ENCODE measurements at places on chromosomes 5 and 9.

DNA sequence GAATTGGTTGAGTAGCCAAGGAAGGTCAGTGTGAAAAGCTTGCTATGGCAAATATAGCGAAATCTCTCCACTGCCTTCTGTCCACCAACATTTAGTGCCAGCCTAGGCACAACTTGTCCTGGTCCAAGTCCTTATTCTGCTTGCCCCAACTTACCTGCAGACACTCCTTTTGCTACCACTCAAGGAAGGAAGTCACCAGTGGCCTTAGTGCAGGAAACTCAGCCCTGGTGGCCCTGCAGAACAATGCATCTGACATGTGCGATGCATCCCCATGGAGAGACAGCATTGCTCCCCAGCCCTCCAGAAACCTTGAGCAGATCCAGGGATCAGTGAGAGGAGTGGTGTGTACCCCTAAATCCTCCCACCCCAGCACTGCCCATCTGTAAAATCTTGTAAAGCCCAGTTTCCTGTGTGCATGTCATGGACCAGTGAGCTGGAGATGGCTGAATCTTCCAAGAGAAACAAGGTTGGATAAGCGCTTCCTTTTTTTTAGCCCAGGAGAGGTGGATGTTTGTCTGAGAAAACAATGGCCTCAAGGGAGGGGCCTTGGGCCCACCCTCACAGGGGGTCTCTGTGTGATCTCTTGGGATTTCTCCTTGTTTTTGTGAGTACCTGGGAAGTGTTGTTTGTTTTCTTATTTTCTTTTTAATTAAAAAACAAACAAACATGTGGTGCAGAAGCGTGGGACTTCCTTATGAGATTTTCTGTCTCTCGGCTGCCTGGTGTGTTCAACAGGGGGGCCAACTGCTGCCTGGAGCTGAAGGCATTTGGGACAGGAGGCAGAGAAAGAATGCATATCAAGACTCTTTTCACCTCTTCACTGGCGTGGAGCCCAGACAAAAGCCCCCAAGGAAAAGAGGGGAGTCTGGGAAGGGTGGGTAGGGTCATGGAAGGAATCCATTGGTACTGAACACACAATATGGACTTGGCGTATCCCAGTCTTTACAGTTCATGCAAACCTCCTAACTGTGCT, 3.6 kb downstream of the FOXI1 start:
- no peak for DNase-seq

DNA sequence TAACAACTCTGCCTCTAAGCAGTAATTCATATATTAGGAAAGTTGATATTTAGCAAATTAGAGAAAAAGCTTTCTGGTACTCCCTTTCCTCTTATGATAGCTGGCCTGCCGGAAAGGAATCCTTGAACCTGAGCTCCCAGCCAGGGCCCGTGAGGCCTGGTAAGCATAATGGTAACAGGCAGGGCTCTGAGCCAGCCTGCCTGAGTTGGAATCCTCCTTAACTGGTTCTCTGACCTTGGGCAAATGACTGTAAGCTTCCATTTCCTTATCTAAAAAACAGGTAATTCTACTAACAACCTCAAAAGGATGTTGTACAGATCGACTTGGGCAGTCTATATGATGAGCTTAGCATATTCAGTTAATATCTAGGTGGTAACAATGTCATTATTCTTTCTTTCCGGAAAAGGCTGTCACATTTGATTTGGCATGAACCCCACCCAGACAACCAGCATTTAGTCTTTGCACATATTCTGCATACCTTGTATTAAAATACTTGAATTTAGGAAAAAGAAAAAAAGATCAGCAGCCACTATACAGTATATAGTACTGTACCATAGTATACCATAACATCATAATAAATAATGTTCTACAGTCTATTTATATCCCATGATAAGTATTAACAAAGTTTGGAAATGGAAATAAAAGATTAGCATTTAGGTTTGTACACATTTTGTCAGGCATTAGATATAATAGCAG, 55.7 kb upstream of the MAP3K1 start:
- no peak for DNase-seq

GRCh38 chr5:146466521-146467349, 19.6 kb downstream of the TCERG1 start:
- DNase-seq: no peak

DNA sequence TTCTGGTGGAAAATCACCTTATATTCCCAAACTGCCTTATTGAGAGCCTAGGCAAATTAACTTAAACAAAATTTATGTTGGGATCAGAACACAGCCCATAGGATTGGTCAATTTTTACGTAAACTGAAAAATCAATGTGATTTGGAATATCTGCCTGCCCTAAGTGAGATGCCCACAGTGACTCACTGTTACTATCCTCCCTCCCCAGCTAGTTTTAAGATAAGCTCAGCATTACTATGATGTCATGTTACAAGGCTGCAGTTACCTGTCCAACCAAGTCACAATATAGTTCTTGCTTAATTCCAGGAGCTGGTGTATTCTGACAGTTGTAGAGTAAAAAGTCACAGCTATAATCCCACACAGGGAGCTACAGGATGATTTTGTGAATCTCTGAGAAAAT, 23.1 kb downstream of the SKP1 start:
- DNase-seq: no peak

GRCh38 chr9:65435464-65435863, 150.5 kb upstream of the FOXD4L5 start:
- DNase-seq: no peak

- no peak for DNase-seq
Observed at GRCh38 chr5:139494256-139494655, 11.7 kb upstream of the STING1 start.

- DNase-seq: no peak
Observed at GRCh38 chr5:55800924-55801323, 50.2 kb upstream of the IL31RA start.

DNA sequence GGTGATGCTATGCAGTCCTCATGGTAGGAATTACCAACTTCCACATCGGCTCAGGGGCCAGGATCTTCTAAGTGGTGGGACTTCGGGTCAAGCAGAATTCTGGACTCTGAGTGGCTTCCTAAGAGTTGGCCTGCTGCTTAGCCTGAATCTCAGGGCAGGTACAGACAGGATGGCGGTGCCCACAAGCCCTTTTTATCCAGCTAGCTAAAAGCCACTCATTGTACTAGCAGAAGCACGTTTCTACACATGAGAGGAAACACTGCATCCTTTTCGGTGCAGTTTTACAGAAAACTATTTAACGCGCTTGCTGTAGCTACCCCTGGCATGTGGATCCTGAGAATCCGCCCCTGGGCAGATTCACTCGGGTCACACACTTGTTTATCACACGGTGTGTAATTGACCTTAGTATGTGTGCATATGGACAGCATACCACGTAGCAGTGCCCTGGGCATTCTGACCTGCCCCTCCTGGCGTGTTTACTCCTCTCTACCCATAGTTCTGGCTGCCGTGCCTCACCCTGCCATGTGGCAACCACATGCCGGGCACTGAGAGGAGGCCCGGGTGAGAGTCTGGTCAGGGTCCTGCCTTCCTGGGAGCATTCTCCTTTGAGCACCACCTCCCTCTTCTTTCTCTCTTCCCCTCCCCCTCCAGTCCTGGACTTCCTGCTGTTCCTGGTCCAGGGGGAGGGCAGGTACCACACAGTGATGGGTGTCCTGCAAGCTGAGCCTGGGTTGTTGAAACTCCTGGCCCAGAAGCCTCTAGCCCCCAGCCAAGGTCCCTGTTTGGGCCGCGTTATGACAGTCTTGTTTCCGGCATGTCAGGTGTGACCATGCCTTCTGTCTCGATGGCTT, 65.9 kb downstream of the DAB2IP start:
- no peak for DNase-seq

DNA sequence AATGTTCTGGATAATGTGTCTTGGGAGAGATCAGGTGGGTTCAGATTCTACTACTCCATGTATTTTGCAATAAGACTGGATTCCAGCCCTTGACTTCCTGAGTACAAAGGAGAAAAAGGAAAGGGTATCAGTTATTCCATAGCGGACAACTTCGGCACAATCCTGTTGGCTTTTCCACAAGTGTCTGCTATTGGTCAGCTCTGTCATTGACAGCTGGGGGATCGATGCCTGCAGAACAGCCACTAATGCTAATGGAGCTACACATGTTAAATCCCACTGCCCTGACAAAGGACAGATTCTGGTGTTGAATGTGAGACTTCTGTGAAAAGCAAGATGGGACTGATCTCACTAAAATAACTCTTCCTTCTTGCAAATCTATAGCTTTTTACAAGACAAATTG, 41.2 kb downstream of the IZUMO3 start:
- no peak for DNase-seq

DNA sequence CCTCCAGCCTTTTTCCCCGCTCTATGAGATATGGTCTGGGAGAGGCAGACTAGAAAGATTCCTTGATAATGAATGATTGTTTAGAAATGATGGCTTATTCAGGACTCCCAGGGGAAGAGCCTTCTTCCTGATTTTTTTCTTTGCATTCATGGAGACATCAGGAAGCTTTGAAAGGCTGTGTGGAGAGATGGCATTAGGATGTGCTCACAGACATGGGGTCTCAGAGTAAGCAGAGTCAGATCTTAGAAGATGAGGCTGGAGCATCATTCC, 37.1 kb downstream of the PPARGC1B start:
- DNase-seq: no peak

GRCh38 chr9:124030969-124031451, 19.4 kb downstream of the LHX2 start:
- no peak for DNase-seq

DNA sequence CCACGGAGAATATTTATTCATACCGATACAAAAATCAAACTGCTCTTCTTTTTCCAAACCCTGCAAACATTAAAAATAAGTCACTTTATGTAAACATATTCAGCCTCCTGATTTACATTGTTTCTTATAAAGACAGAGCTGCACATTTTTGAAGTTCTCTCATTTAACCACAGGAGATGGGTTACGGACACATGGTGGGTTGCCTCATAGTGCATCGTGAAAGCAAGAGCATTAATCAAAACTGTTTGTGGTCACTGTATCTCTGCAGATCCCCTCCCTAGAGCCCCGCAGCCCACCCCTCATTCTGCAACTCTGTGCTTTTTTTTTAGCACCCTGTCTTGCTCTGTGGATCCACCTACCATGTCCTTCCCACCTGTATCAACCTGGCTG, 43.3 kb upstream of the EQTN start:
- no peak for DNase-seq

- no peak for DNase-seq
Observed at GRCh38 chr5:132270706-132271105, 13.2 kb downstream of the PDLIM4 start.

GRCh38 chr9:135073081-135073740, 14.3 kb upstream of the OLFM1 start:
- no peak for DNase-seq

Data from stimulated activated CD4-positive, alpha-beta T cell treated with anti-CD3 and anti-CD28 coated beads, Interleukin-1b, Interleukin-23, amount 100 ng/mL, for 48 hours (primary cell).